Aorta (tissue), 5 donors: ENCODE measurements at places on chromosomes 7 and 10. TPM values are rescaled to one million over a fixed set of nuclear protein-coding genes. Genes with fewer than 3 reads are reported as not detected.

GRCh38 chr7:141113131-141113530 is 39.3 kb downstream of the TMEM178B start:
- H3K36me3 ChIP-seq, result no peaks in the 10 kb centered on the region
- no peak for DNase-seq
- no peak overlapping the region for H3K27ac ChIP-seq

GRCh38 chr10:118956802-118957442 is 72.6 kb upstream of the NANOS1 start:
- H3K27me3 ChIP-seq, result no peaks in the 10 kb centered on the region
- no peak overlapping the region for H3K27ac ChIP-seq
- H3K36me3 ChIP-seq, result no peaks in the 10 kb centered on the region

- no peak for DNase-seq
- H3K36me3 ChIP-seq, result no peaks in the 10 kb centered on the region
- H3K4me1 ChIP-seq, result no peaks in the 10 kb centered on the region
- no peak overlapping the region for H3K27ac ChIP-seq
- H3K27me3 ChIP-seq, result no peaks in the 10 kb centered on the region
Measured at GRCh38 chr7:20539201-20539600, 76.3 kb upstream of the ABCB5 start.

DNA sequence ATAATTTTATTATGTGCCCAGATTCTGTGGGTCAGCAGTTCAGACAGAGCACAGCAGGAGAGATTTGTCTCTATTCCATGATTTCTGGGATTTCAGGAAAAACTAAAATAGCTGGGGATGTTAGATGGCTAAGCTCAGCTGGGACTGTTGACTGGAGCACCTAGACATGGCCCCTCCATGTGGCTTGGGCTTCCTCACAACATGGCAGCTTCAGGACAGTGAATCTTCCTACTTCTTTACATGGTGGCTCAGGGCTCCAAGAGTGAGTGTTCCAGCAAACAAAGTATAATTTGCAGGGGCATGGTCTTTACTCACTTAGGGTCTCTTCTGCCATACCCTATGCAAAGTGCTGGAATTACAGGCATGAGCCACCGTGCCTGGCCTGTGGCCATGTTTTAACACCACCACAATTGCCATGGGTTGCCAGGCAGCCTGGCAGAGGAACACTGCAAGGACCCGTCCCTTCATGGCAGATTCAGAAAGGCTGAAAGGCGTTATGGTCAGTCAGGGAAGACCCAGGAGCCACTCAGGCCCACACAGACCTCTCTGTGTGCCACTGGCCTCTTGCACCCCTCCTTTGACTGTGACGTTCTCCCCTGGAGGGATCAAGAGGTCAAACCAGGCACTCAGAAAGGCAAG is 50.8 kb upstream of the ZMIZ1 start:
- DNase-seq, result peak; percentile 5
- no peaks in the 10 kb centered on the region for H3K27me3 ChIP-seq
- no peaks in the 10 kb centered on the region for H3K36me3 ChIP-seq
- no peaks in the 10 kb centered on the region for H3K4me1 ChIP-seq

- H3K36me3 ChIP-seq, result no peaks in the 10 kb centered on the region
- no peak overlapping the region for H3K27ac ChIP-seq
- H3K4me1 ChIP-seq, result no peaks in the 10 kb centered on the region
- no peak overlapping the region for H3K4me3 ChIP-seq
Measured at GRCh38 chr10:86287966-86288579, 78.5 kb downstream of the GRID1 start.

DNA sequence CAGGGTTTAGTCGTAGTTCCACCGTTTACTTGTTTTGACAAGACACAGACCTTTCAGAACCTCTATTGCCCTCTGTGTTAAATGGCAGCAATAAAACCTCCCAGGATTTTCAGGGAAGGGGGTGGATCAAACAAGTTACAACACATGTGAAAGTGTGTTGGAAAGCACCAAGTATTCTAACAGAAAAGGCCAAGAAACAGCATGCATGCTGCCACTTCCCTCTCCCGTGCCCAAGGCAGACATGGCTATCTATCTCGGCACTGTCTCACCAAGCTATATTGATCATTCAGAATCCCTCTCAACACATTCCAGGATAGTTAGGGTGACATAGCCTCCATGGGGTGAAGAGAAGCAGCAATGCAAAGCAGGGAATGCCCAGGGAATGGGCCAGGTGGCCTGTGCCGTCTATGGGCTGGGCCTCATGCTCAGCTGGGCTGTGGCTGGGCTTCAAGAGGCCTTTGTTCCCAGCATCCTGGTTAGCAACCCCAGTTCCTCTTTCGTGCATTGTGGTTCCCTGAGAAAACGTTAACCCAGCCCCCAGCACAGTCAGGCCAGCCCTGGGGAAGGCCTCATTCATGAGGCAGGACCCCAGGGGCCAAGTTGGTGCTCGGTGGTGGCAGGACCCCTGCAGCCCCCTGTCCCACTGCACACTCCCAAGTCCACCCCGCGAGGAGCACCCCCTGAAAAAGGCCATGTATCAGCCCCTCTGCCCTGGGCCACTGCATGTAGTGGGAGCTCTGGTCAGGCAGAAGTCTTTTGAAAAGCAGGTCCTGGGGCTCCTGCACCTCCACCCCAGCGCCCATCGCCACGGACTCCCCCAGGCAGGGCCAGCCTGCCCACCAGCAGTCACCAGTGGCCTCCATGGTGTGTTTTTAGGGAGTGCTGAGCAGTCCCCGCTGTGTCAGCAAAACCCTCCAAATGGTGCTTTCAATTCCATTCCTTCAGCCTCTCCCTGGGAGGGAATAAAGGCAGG is 25.5 kb downstream of the VSIR start:
- H3K27me3 ChIP-seq, result no peaks in the 10 kb centered on the region
- peak; percentile 76 for DNase-seq
- H3K36me3 ChIP-seq, result peaks cover 11% of the 10 kb centered on the region
- no peak overlapping the region for H3K27ac ChIP-seq

DNA sequence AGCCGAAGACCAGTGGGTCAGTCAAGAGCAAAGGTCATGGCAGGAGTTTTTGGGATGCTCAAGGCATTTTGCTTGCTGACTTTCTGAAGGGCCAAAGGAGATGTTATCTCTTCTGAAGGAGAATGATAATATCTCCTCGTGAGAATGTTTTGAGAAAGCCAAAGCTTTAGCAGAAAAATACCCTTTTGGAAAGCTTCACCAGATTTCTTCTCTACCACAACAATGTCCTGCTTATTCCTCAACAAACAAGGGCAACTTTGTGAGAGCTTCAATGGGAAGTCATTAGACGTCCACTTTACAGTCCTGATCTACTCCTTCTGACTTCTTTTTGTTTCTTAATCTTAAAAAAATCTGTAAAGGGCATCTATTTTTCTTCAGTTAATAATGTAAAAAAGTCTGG is 132.8 kb upstream of the DNAJB12 start:
- no peaks in the 10 kb centered on the region for H3K27me3 ChIP-seq
- no peaks in the 10 kb centered on the region for H3K4me1 ChIP-seq
- H3K4me3 ChIP-seq, result no peak overlapping the region
- H3K27ac ChIP-seq, result no peak overlapping the region

- H3K27me3 ChIP-seq, result no peaks in the 10 kb centered on the region
- no peak for DNase-seq
- no peaks in the 10 kb centered on the region for H3K36me3 ChIP-seq
- H3K27ac ChIP-seq, result no peak overlapping the region
- H3K4me3 ChIP-seq, result no peak overlapping the region
Measured at GRCh38 chr7:2301511-2301863, 12.8 kb downstream of the SNX8 start.

- no peak for DNase-seq
- H3K27ac ChIP-seq, result no peak overlapping the region
- H3K36me3 ChIP-seq, result no peaks in the 10 kb centered on the region
- H3K4me1 ChIP-seq, result peaks cover 3% of the 10 kb centered on the region
- H3K4me3 ChIP-seq, result no peak overlapping the region
Measured at GRCh38 chr10:70504521-70505358, 26.2 kb downstream of the PALD1 start.

- DNase-seq, result no peak
- peaks cover 9% of the 10 kb centered on the region for H3K4me1 ChIP-seq
- H3K4me3 ChIP-seq, result no peak overlapping the region
- no peaks in the 10 kb centered on the region for H3K36me3 ChIP-seq
- H3K27ac ChIP-seq, result no peak overlapping the region
Measured at GRCh38 chr7:25809441-25809840, 342.6 kb upstream of the NFE2L3 start.

CNPY1 gene
- total RNA-seq, result not detected

SFRP5 gene
- total RNA-seq, result 3.7 TPM

GIMAP6 gene
- 49.2 TPM for total RNA-seq

NPM3 gene
- 12.7 TPM for total RNA-seq

TSPAN12 gene
- 13.4 TPM for total RNA-seq
